Activated CD4-positive, alpha-beta T cell treated with anti-CD3 and anti-CD28 coated beads, Interleukin-2, amount 10 ng/mL, durations not matched to agents 7 days and 5 days (primary cell): ENCODE measurements at places on chromosomes 2 and 18.

DNA sequence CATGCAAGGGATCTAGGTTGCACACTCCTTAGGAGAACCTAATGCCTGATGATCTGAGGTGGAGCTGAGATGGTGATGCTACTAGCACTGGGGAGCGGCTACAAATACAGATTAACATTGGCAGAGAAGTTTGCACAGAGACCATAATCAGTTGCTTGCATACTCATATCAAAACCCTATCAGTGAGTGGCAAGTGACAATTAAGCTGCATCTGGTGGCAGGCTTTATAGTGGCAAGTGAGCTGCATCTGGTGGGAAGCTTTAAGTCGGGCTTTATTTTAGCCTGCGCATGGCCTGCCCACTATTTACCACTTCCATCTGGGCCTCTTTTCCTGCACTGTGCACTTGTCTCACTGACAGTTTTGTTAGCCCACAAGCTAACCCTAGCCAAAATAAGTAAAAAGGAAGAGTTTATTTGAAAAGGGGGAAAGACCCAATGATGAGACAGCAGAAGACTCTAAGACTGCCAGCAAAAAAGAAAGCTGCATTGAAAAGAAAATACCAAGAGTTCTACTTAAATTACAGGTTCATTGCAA, 140.9 kb upstream of the B3GNT2 start:
- H3K36me3 ChIP-seq: no peaks in the 10 kb centered on the region
- H3K27me3 ChIP-seq: no peaks in the 10 kb centered on the region

DNA sequence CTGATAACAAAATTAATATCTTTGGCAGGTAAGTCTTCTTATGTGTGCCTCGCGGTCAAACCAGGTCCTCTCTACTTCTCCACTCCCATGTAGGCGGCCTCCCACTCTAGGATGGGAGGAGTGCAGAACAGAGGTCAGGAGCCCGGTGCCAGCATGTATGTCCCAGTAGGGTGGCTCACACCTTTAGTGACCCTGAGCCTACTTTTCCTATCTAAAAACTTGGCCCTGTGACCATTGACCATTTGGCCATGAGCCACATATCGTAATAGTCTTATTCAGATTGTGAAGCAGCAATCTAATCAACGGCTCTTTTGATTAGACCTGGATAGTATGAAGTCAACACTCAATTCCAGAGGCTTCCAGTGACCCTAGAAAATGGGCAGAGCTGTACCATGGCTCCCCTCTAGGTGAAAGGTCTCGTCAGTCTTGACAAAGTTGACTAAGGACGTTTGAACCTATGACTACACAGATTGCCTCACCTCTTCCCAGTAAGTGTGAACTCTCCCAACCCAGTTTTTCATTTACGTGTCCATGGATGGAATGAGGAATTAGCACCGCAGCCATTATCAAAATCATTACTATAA, 17.1 kb upstream of the FABP1 start:
- H3K27me3 ChIP-seq: peaks cover 12% of the 10 kb centered on the region
- no peaks in the 10 kb centered on the region for H3K4me1 ChIP-seq
- no peak overlapping the region for H3K4me3 ChIP-seq

DNA sequence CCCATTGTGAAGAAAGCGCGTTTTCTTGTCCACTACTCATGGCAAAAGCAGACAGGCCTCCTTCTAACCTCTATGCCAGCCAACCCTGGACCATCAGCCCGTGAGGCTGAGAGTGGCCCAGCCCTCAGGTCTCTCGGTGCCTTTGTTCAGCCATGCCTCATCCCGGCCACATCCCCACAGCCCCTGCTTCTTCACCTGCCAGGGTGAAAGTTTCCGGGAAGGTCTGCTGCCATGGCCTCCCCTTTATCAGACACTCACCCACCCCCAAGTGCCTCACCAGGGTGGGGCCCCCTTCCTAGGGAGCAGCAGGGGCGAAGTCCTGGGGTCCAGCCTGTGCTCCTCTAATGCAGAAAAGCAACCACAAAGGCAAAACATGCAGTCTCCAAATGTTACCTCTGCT, 478.4 kb upstream of the SALL3 start:
- H3K27ac ChIP-seq: no peak overlapping the region
- H3K27me3 ChIP-seq: no peaks in the 10 kb centered on the region
- no peaks in the 10 kb centered on the region for H3K4me1 ChIP-seq
- no peak for DNase-seq
- no peaks in the 10 kb centered on the region for H3K36me3 ChIP-seq

DNA sequence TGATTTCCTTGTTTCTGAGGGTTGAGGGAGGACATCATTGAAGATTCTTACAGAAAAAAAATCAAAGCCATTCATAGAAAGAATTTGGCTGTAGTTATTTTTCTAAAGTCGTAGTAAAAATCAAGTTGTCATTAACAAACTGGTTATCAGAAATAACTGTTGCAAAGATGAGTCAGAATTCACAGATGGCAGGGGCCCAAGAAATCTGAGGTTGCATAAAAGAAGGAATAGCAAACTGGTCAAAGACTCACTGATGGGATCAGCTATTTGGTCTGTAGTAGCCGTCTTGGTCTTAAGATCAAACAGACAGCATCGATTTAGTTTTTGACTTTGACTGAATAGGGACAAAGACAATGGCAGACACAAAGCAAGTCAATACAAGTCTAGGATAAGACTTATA, 334.3 kb downstream of the FIGN start:
- H3K4me3 ChIP-seq: no peak overlapping the region
- no peaks in the 10 kb centered on the region for H3K4me1 ChIP-seq
- H3K36me3 ChIP-seq: no peaks in the 10 kb centered on the region

DNA sequence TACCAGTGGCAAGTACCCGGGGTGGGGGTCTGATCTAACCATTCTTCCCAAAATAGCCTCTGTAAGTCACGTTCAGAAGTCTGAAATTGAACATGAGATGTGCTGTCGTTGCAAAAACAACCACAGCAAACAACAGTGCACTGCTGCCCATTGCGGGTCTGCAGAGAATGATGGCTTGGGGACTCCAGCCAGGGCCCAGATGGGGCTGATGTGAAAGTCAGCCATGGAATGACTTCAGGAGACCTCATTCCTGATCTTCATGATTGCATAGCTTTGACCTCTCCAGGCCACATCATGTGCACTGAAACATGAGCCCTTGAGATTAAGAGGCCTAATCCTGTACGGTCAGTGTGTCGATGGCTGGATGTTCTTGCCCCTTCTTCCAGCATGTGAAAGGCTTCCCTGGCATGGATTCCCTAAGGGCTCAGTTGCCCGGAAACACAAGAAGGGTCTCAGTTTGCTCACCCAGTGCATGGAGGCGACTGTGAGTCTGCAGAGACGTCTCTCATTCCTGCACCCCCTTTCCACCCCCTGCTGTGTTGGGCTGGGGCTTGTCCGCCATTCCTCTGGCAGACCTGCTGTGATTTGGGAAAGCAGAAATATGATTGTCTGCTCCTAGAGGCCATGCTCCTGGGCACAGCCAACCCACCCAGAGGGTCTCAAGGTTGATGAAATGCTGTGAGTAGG, 191.6 kb downstream of the SEPTIN10 start:
- no peaks in the 10 kb centered on the region for H3K36me3 ChIP-seq
- no peak for DNase-seq
- H3K4me3 ChIP-seq: no peak overlapping the region

GRCh38 chr2:118784860-118785259, 62.6 kb downstream of the EN1 start:
- no peaks in the 10 kb centered on the region for H3K36me3 ChIP-seq
- no peak for DNase-seq
- H3K27me3 ChIP-seq: peaks cover 7% of the 10 kb centered on the region
- no peak overlapping the region for H3K27ac ChIP-seq

- DNase-seq: no peak
- no peaks in the 10 kb centered on the region for H3K36me3 ChIP-seq
- H3K27ac ChIP-seq: no peak overlapping the region
- no peak overlapping the region for H3K4me3 ChIP-seq
These were observed 163.7 kb downstream of the SOCS6 start for GRCh38 chr18:70452501-70452900.
